GM23248 (cell line): ENCODE measurements at places on chromosomes 7 and 10.

- no peak for DNase-seq
Observed at GRCh38 chr7:155831807-155832524, 19.7 kb upstream of the SHH start.

DNA sequence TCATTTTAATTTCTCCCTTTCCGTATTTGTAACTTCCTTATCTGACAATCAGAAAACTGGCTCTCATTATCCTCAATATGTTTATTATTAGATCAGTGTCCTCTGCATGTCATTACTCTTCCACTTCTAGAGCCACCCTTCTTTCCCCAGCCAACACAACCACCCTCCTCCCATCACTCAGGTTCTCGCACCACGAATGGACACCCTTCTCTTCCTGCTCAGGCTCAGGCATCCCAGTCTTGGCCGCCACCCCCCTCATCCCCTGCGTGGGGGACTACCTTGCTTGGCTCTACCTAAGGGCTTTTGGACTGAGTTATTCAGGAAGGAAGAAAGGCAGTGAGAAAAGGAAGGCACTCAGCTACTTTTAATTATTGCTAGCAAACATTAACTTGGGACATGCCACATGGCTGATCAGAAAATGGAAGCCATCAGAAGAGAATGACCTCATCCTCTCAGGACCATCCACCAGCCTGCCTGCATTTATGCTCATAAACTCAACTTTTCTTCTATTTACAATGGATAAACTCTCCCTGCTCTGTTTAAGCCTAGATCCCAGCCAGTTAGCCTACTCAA is 199.9 kb upstream of the PLXNA4 start:
- DNase-seq: no peak

DNA sequence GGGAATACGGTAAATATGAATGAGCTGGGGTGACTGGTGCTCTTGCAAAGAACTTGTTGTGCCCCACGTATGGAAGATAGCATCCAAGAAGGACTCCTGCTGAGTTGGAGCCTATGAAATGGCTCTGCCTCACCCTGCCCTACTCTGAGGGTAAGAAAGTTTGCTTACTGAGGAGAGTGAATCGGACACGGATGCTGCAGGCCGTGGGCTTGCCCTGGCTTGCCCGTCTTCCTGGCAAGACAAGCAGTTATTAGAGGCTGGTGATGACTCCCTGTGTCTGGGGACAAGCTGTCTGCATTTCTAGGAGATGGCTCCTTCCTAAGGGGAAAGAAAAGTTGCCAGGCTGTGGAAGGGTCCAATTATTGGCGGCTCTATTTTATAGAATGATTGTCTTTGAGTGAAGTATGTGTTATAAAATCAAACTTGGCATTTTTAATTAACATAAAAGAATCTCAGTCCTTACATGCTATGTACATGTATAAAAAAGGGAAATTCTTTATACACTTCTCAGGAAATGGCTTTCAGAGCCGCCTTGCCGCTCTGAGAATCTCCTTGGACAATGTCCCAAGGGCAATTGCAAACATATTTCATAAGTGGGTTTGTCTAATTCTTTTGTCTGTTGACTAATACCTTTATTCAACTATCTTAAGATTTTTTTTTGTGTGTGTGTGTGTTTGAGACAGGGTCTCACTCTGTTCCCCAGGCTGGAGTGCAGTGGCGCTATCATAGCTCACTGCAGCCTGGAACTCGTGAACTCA is 64.6 kb downstream of the CYP26A1 start:
- peak; percentile 63 for DNase-seq

- DNase-seq: peak; percentile 71
Observed at GRCh38 chr7:91089382-91089963, 174.8 kb upstream of the FZD1 start.

DNA sequence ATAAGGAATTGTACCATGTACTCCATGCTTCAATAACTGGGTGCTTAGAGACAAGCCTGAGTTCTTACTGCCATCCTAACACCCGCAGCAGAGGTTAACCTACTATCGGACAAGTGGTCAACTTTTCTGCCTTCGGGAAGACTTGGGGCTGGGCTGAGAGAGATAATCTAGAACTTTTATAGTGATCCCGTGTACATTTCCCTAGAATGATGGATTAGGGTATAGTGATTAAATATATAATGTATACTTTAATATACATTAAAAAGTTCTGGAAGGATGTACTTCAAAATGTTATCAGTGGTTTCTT is 12.2 kb upstream of the HNRNPF start:
- DNase-seq: no peak

- no peak for DNase-seq
Observed at GRCh38 chr7:100621554-100621953, 9.2 kb downstream of the MOSPD3 start.

DNA sequence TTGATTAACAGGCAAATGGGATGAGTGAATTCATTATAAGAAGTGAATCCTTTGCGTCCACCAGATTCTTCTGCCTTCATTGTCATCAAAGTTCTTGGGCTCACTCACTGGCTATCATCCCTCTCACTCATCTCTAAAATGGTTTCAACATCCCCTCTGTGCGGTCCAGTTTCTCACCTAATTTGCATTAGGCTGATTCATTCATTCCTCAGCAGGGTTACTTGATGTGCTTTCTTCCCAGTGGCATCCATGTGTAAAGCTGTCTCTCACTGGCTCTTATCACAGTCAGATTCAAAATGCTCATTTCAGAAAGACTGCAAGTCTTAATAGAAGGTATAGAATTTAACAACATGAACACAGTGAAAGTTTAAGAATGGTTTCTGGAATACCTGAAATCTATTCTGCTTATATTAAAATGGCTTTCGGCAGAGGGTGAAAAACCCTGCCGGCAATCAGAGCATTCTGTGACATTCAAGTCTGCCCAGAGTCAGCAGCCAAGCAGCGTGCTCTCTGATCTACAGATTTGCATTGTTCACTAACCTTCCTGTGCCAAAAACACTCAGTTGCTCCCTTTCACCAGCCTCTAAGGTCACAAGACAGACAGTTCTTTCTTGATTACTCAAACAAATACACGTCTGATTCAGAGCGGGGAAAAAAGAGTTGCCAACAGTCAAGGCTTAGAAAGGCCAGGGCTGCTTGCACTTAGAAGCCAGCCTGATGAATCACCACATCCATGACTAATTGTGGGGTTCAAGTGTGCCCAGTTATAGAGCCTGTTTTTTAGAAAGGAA is 106.7 kb downstream of the TES start:
- DNase-seq: peak; percentile 99

GRCh38 chr10:3955955-3956617 is 171.1 kb upstream of the KLF6 start:
- no peak for DNase-seq

DNA sequence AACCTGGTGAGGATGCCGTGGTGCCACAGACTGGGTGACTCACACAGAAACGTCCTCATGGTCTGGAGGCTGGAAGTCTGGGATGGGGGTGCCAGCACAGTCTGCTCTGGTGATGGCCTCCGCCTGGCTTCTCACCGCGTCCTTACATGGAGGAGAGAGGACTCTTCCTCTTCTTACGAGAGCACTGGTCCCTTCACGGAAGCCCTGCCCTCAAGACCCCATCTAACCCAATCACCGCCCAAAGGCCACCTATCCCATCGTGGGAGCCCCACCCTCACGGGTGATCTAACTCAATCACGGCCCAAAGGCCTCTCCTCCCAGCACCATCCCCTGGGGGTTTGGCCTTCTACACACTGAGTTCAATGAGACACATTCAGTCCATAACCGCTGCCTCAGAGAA is 137.7 kb downstream of the PTPRN2 start:
- no peak for DNase-seq

- peak; percentile 98 for DNase-seq
Observed at GRCh38 chr10:46523962-46524471, 32.4 kb downstream of the GPRIN2 start.

DNA sequence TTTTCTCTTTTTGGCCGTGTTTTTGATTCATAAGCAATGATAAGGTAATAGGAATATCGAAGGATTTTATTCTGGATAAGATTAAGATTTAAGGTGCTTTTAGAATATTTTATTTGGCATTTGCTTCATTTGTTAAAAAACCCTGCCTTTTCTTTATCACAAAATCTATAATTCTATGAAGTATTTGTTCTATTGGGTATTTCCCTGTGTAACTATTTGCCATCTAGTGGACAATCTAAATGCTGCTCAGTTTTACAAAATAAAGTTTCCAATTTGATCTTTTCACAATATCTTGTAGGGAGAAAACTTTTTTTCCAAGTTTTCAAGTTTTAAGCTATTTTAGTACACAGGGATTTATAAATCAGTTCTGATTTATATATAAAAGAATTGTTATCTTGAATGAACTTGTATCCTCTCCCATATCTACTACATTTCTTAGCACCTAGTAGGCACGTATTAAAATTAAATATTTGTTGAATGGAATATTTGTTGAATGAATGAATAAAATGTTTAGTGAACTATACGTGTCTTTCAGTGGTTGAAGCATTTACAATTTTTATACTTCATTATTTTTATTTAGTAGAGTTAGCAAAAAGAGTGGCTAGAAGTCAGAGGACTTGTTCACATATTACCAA is 26.5 kb downstream of the ANKRD7 start:
- peak; percentile 15 for DNase-seq

- peak; percentile 68 for DNase-seq
Observed at GRCh38 chr10:6738112-6738768, 158.2 kb upstream of the PRKCQ start.

DNA sequence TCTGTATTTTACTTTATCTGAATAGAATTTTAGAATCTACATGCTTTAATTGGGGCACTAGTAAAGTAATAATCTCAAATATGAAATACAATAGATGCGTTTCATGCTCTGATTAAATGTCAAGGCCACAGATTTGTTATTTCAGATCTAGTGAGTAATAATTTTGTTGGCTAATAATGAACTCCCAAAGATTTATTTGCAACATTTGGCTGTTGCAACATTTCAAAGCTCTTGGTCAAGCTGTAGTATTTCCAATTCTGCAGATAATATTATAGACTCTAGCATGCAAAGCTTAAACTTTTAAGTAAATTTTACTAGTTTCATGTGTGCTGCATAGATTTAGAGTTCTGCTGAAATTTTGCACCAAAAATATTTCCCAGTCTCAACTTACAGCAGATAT is 16.7 kb downstream of the LRRN3 start:
- peak; percentile 38 for DNase-seq

DNA sequence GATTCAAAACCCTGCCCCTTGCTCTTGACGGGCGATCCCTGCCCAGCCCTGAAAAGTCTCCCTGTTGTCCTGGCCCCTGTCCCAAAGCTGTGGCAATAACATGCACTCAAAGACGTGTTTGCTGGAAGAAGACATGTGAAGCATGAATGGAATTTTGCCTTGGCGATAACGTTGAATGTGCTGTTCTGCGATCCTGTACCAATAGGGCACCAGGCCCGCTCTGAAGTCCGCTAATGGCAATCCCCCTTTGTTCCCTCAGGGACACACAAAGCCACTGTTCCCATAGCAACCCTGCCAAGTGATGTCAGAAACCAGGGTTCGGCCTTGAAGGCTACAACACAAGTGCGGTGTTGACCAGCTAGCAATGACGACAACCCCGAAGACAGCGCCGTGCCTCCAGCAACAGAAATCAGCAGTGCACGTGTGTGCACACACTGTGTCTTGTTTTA is 284.6 kb downstream of the KLF6 start:
- peak; percentile 93 for DNase-seq

DNA sequence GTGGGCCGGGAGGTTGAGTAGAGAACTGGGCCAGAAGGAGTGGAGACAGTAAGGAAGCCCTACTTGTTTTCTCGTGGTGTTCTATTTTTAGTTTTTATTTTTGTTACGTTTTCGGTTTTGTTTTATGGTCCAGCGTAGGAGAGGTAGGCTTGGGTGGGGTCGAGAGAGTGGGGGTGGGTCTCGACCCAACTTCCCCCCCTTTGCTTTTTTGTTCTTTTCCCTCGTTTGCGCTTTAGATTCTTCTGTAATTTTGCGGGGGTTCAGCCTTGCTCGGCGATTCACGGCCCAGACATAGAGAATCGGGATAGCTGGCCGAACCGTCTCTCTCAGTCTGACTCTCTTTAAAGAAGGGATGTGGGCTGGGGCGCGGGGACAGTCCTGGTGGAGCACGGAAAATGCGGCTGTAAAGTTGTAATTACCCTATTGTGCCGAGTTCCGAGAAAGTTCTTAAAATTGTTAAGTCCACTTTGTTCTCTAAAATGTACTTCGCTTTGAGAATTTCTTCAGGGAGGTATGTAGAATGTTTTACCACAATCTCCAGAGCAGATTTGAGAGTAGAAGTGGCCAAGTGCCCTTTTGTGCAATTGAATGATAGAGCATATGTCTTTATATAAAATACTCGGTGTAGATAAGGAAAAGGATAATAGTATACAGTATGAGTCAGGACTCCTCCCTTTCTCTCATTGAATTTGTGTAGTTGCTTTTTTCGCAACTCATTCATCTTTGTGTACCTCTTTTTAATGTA is 816 bp downstream of the DMTF1 start:
- peak; percentile 67 for DNase-seq

DNA sequence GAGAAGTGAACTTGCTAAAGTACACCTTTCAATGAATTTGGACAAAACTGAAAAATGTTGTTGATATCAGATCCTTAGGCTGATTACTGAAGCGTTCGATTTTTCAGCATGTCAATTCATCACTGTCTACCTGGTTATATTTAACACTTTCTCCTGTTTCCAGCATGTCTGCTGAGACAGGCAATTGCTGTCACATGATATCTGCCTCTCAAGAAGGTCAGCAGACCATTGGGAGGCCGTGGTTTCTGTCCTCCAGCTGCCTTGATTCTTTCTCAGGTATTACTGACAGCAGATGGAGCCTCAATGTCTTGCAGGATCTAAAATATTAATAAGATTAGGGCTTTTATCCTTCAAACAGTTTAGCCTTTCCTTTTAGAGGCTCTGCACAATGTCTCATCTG is 127.5 kb downstream of the SNX10 start:
- DNase-seq: no peak

DNA sequence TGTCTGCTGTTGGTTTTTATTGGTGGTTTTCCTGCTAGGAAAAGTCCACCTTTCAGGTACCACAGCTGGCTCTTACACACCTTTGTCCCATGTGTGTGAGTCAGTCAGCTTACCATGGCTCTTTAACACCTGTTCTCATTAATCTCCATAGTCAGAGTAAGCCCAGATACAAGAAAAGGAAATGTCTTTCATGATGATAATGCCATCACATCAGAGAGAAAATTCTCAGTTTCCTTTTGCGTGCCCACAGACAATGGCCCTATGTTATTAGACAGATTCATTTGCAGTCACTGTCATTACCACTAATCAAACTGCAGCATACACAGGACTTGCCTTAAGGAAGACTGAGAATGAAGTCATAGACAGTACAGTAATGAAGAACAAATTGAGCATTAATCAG is 1583.6 kb upstream of the LRRTM3 start:
- no peak for DNase-seq
